IPS DF 6.9 (cell line): ENCODE measurements at places on chromosomes 3 and 15.

DNA sequence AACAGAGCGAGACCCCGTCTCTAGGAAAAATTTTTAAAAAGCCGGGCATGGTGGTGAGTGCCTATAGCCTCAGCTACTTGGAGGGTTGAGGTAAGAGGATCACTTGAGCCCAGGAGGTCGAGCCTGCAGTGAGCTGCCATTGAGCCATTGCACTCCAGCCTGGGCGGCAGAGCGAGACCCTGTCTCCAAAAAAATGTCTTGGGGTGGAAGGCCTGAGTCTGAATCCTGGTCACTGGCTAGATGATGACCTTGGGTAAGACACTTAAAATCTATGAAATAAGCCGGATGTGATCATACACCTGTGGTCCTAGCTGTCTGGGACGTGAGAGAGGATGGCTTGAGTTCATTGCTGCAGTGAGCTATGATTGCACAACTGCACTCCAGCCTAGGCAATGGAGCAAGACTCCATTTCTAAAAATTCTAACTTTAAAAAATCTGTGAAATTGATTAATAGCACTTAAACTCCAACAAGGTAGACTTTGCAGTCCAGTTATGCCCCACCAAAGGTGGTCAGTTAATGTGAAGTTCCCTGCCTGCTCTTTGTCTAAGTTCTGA lies 157.3 kb upstream of the UMPS start:
- DNase-seq, result no peak

- DNase-seq, result no peak
These were observed 5.0 kb downstream of the ZNF385D start for GRCh38 chr3:21745966-21746365.

DNA sequence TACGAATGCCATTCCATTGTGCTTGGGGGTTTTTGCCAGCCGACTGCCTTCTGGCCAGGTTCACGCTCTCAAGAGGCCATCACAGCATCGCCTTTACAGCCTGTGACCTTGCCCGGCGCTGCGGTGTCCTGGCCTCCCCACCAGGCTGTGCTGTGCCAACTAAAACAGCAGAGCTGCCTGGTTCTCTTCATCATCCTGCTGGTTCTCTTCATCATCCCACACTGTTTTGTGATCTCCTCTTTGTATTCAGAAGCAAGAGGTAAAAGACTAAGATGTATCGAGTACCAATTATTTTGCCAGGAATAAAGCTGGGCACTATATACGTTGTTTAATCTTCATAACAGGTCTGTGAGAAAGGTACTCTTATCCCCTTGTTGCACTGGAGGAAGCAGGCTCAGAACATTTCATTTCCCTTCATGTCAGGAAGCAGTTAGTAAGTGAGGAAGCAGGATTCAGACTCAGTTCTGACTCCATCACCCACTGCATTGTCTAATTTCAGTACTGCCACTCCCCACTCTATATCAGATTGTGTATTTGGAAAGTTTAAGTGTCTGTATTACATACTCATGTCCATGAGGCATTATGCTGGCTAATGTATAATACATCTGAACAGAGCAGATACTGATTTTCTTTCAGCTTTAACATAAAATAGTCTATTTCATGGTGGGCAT lies 92.7 kb downstream of the LRRC28 start:
- peak; percentile 18 for DNase-seq

- no peak for DNase-seq
These were observed 56.5 kb downstream of the SUMF1 start for GRCh38 chr3:4410606-4411005.

GRCh38 chr3:13282358-13282985 lies 137.7 kb downstream of the NUP210 start:
- DNase-seq, result no peak

DNA sequence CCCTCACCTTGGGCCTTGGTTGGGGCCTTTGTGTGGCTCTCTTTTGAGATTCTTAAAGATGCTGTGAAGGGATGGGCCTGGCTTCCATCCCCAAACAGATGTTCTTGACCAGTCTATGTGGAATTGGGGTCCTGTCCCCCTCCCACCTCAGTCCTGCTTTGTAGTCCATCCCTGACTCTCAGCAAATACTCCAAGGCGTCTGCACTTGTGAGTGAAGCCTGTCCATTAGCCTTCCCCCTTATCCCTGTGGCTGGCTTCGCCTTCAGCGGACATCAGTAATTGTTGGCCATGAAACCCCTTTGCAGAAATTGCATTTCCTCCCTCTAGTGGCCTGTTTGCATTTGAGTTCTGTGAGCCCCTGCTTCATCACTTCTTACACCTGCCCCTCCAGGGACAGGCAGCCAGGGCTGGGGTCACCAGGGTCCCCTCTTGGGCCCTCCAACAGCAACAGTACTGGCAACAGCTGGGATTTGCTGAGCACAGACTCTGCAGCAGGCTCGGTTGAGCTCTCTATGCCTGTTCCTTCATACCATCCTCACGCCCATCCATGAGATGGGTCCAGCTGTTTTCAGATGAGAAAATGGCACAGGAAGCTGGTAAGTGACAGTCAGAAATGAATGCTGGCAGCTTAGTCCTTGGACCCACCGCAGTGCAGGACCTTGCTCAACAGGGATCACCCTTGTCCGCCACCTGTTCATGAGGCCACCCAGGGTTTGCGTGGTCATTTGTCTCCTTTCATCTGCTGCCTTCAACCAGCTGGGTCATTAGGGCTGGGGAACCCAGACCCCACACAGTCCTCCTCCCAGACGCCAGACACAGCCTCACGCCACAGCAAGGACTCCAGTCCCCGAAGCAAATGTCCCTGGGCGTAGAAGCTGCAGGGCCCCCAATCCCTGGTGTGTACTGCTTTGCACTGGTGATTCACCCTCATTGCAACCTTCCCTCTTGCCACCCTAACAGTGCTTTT lies 8.9 kb upstream of the LRRK1 start:
- DNase-seq, result no peak

DNA sequence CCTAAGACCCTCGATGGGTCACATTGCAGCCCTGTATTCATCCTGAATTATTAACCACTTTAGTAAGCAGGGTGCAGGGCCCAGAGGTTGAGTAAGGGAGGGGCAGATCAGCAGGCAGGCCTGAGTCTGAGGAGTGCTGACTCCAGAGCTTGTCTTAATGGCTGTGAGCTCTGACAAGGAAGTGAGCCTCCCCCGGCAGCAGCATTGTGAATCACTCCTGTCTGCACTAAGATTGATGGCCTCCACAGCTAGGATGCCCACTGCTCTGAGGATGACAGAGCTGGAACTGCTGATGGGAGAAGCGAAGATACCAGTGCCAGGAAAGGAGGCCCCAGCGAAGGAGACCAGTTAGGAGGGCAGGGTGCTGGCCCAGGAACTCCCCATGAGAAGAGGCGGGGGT lies 46.5 kb upstream of the CCDC174 start:
- no peak for DNase-seq

DNA sequence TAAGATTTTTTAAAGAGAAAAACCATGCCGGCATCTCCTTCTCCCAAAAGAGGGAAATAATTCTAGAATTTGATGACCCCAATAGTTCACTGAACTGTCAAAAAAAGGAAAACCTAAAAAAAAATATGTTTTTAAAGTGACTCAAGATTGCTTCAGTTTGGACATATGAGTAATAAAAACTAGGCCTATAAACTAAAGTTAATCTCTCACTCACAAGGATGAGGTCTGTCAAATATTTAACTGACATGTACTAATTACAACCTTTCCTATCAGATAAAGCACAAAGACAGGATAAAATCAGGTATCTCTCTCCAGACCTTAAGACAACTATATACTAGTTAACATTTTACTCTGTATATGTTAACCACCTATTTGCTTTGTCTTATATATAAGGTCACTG lies 231.9 kb downstream of the NSUN3 start:
- no peak for DNase-seq

- DNase-seq, result no peak
These were observed 81.4 kb upstream of the CRBN start for GRCh38 chr3:3260870-3261269.

- DNase-seq, result no peak
These were observed 49.0 kb upstream of the FGD5 start for GRCh38 chr3:14769544-14770325.

GRCh38 chr15:49468481-49468839 lies 45.4 kb downstream of the FGF7 start:
- no peak for DNase-seq

GRCh38 chr15:79673416-79674123 lies 223.2 kb downstream of the MTHFS start:
- no peak for DNase-seq

- DNase-seq, result no peak
These were observed 69.6 kb downstream of the SLC12A8 start for GRCh38 chr3:125142940-125143339.

DNA sequence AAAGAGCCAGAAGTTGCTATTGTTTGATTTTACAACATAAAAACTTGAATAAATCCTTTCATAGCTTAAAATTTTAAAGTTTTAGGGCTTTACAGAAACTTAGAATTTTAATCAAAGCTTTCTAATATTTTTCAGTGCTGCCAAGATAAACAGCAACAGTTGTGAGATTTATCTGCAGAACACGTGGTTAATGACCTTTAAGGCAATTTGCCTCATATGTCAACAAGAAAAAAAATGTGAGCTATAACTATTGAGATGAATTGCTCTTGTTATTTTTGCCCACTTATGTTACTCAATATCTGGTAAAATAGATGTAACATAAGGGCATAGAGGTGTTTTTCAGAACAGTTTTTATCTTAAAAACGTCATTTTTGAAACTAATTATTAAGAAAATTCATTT lies 96.7 kb upstream of the NECTIN3 start:
- DNase-seq, result no peak

GRCh38 chr3:138941259-138941885 lies 5.6 kb downstream of the FOXL2 start:
- DNase-seq, result no peak

DNA sequence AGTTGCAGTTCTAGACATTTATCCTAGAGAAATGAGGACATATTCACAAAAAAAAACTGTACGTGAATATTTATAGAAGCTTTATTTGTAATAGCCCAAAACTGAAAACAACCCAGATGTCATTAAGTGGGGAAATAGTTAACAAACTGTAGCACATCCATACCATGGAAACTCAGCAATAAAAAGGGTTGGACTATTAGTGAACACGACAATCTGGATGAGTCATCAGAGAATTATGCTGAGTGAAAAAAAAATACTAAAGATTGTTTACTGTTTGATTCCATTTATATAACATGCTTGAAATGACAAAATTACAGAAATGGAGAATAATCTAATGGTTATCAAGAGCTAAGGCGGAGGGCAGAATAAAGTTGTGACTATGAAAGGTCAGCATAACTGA lies 59.5 kb downstream of the CPA3 start:
- no peak for DNase-seq

- no peak for DNase-seq
These were observed 79.5 kb upstream of the BLM start for GRCh38 chr15:90637693-90638092.

DNA sequence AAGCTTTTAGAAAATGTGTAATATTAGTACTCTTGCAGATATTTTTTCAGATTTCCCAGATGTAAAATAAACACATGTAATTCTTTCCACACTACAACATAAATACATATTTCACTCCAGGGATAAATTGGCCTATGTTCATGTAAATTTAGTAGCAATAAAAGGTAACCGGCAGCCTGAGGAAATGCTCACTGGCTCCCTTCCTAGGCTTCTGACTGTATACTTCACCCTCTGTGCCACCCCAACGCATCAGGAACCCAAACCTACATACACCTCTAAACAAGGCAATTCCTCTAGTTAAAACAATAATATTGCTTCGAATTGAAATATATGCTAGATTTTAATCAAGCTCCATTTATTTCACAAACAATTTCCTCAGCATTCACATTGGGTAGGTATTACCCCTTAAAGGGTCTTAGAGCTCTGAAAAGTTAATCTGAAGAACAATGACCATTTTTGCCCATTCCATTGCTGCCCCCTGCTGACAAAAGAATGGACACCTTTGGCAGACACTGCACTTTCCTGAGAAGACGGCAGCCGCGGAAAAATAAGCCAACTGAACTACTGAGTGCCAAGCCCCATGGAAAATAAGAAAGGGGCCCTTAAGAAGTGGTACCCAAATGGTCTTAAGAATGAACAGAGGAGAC lies 212.5 kb downstream of the OSBPL10 start:
- peak; percentile 25 for DNase-seq

GRCh38 chr15:99480016-99480810 lies 85.6 kb upstream of the MEF2A start:
- DNase-seq, result no peak

- no peak for DNase-seq
These were observed 101.6 kb downstream of the ERC2 start for GRCh38 chr3:56366641-56367162.

GRCh38 chr15:72902245-72902918 lies 118.8 kb upstream of the ADPGK start:
- no peak for DNase-seq

DNA sequence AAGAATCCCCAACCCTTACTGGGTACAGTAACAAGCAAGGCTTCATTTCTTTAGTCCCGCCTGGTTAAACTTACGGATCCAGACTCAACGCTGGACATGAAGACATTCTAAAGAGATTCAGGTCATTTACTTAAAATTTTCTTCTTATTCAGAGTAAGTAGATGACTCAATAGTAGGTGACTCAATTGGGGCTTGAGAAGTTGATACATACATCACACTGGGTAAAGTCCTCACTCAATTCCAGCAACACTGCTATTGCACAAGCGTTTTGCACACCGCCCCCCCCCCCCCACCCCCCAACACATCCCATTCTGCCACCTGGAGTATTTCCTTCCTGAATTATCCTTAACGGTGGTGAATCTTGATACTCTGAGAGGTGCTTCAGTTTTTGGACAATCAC lies 610.0 kb downstream of the FOXP1 start:
- no peak for DNase-seq

DNA sequence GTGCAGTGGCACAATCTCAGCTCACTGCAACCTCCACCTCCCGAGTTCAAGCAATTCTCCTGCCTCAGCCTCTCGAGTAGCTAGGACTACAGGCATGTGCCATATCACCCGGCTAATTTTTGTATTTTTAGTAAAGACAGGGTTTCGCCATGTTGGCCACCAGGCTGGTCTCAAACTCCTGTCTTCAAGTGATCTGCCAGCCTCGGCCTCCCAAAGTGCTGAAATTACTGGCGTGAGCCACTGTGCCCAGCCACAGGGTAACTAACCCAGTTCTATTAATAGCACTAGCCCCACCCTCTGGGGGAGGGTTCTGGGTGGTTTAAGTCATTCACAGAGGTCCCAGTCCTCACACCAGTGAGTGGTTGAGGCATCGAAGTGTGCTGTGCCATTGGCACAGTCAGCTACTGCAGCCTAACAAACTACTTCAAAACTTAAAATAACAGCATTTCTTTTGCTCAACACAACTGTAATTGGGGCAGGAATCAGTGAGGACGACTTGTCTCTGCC lies 44.0 kb downstream of the RHCG start:
- DNase-seq, result no peak

DNA sequence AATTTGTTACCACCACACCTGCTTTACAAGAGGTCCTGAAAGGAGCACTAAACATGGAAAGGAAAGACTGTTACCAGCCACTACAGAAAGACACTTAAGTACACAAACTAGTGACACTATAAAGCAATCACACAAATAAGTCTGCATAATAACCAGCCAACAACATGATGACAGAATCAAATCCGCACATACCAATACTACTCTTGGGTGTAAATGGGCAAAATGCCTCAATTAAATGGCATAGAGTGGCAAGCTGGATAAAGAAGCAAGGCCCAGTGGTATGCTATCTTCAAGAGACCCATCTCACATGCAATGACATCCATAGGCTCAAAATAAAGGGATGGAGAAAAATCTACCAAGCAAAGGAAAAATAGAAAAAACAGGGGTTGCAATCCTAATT lies 106.8 kb upstream of the PRR23C start:
- DNase-seq, result no peak
